ENCODE measurements at places on chromosomes 6 and 20.
A peak's percentile ranks its signal among the peaks of the same experiment; 100 is the strongest.

- DNase-seq: no peak
Observed at GRCh38 chr6:12947967-12948366, 231.4 kb downstream of the PHACTR1 start.

DNA sequence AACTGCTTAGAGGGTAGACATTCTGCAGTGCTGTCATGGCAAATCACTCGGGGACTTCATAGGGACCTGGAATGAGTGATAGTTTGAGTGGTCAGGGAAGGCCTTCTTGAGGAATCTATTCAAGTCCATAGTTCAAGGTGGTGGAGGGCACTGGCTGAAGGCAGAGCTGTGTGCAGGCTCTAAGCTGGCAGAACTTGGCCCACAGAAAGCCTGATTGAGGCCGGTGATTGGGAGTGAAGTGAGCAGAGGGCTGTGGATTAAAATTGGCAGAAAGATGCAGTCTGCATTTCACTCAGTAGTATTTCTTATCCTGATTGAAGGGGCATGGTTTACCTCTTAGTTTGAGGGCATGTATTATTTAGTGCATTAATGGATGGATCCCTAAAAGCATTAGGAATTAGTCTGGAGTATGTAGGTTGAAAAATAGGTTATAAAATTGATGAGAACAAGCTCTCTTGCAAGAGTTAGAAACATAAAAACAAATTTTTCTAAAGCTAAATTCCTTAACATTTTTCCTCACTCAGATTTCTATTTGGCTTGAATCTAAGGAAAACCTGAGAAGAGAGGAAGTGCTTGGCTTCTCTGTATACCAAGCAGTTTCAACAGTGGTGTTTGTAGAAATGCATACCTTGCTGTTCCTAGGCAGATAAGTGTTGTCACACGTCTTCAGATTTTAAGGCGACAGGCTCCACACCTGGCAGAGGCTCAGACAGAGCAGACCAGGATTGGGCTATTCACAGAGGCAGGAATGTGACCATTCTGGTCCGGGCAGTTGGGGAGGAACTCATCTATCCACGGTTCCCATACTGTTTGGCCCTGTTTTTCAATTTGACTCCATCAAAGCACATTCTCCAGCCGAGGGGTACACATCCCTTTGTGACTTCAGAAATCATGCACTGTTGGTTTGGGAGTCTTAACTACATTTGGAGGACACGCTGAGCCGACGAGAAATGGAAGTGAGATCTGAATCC is 45.2 kb downstream of the UTRN start:
- no peak for DNase-seq

- DNase-seq: no peak
Observed at GRCh38 chr6:161584051-161584450, 310.2 kb upstream of the AGPAT4 start.

DNA sequence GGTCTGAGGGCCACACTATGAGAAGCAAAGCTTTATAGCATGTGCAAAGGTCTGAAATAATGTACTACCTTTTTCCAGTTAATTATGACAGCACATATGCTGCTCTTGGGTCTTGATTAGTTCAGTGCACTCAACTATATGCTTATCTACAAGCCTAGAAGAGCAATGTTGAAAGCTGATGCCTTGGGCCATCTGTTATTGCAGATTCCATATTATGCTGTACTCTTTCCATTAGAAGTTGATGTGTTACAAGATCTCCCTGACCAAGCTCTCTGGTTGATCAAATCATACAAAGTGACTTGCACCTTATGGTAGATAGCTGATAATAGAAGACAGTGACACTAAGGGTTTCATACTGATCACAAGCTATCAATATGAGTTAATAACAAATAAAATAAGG is 327.3 kb downstream of the FRK start:
- no peak for DNase-seq

DNA sequence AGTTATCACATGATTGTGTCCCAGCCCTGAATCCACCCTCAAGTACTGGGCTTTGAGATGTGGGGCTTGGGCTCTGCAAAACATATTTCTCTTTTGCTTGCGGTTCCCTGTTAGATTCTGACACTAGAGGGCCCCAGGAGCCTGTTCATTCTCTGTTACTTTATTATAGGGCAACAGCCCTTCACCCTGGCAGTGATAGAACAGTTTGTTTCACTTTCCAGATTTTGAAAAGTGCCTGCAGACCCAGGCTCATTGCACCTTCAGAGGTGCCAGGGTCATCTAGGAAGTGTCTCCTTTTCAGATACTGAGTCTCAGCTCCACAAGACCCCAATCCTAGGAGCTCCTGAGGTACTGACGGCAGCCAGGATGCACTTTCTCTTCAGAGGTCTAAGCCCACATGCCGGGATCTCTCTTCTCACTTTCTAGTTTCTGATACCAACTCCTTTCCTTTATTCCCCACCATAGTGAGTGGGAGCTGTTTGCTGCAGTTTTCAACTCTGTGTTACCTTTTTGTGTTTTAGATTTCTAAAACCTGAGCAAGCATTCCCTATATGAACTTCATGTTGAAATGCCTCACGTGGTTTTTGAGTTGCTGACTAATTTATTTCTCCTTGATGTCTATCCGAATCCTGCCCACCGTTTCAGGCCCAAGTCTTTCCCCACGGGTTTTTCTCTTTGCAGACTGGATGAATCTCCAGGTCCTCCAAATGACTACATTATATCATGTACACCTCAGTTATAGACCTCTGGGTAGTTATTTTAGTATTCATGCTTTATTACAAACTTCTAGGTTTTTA is 10.9 kb downstream of the ABT1 start:
- DNase-seq: peak; percentile 54

GRCh38 chr6:161755080-161755479 is 481.2 kb upstream of the AGPAT4 start:
- DNase-seq: no peak

DNA sequence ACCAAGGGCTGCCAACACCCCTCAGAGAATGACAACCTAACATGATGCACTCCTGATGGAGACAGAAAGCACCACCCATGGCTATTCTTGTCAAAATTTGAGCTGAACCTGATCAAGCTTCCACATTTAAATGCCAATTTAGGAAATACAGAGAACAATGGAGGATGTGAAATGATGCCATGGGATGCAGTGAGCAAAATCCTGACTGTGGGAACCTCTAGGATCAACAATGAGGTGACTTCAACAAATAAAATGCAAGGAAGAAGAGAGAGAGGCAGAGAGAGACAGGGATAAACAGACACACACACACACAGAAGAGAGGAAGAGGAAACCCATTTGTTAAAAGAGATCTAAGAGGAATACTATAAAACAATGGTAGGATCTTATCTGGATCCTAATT is 119.6 kb upstream of the NUP153 start:
- DNase-seq: no peak

DNA sequence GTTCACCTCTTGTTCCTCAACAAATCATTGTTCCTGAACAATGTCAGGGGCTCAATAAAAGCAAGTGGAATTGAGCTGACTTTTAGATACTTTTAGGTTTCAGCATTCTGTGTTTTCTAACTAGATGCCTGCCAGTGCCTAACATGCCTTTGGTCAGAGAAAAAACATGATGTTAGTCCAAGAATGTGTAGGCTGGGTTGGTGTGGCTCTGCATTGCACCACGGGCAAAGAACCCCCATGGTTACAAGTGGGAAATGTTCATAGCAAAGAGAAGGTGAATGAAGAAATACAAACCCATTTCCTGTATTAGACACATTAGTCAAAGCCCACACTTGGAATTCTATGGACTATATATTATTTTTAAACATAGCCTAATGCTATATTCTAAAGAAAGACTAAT is 193.3 kb downstream of the TMEM200A start:
- DNase-seq: no peak

DNA sequence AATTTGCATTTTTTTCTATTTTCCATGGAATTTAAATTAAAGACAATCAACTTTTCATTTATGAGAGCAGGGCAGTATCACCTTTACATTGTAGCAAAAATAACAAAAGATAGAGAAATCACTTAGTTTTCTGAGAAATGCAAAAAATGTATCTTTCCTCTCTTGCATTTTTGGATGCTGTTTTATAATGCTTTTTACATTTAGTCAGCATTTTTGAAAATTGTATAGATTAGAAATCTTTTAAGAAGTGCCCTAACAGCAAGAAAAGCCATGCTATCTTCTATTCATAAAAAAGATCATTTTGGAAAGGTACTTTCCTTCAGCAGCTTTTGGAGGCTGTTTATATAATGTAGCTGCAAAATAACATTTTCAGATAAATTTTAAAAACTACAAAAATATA is 421.8 kb downstream of the EYS start:
- no peak for DNase-seq

- DNase-seq: no peak
Observed at GRCh38 chr6:52243282-52243893, 912 bp downstream of the IL17F start.

Measured in activated CD4-positive, alpha-beta T cell treated with anti-CD3 and anti-CD28 coated beads, Interleukin-2, amount 50 U/mL, for 1 hour (primary cell).